Vein endothelial cell (primary cell): ENCODE measurements at places on chromosomes 16 and 17. TPM values are rescaled to one million over a fixed set of nuclear protein-coding genes. Genes with fewer than 3 reads are reported as not detected.

Gene FBXO39
- 0.19 and 5.9 TPM in 2 replicates for total RNA-seq

Gene KRTAP1-1
- not detected in 2 replicates for total RNA-seq

Gene KRT20
- total RNA-seq: not detected in 2 replicates

Gene KRT31
- total RNA-seq: not detected in 2 replicates

Gene BEAN1
- total RNA-seq: not detected in 2 replicates
